Lung (tissue), 17 donors: ENCODE measurements at places on chromosomes 4 and X. TPM values are rescaled to one million over a fixed set of nuclear protein-coding genes. Genes with fewer than 3 reads are reported as not detected.

DNA sequence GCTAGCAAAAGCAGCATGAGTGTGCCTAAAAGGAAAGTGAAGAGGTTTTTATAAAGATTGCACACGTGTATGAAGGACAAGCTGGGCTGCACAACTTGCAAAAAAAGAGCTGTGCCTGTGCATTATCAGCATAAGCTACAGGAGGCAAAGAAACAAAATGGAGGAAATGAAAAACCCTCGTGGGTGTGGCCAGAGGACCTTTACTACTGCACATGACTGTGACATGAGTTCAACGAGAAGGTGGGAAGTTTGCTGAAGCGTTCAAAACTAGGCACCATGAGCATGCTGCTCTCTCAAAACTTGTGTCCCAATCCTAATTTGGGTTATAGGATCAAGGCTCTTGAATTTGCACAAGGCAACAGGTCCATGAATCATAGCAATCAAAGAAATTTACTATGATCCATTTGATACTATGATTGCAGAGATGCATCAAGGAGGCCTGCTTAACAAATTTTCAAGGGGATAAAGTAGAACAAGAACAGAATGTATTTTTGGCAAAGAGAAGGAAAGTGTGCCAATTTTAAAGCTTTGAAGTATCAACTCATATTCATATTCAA is 38.1 kb upstream of the CXorf38 start:
- no peaks in the 10 kb centered on the region for H3K27me3 ChIP-seq
- no peak overlapping the region for H3K27ac ChIP-seq
- H3K36me3 ChIP-seq = peaks cover 4% of the 10 kb centered on the region
- H3K4me1 ChIP-seq = no peaks in the 10 kb centered on the region

ARX gene
- total RNA-seq = not detected

GRCh38 chrX:154720067-154720466 is 30.8 kb downstream of the GAB3 start:
- no peak overlapping the region for H3K4me3 ChIP-seq
- H3K27me3 ChIP-seq = no peaks in the 10 kb centered on the region
- no peak for DNase-seq
- H3K27ac ChIP-seq = no peak overlapping the region
- no peaks in the 10 kb centered on the region for H3K36me3 ChIP-seq

- H3K27me3 ChIP-seq = no peaks in the 10 kb centered on the region
- peak; percentile 87 for DNase-seq
- H3K4me1 ChIP-seq = peaks cover 7% of the 10 kb centered on the region
- H3K27ac ChIP-seq = no peak overlapping the region
- no peaks in the 10 kb centered on the region for H3K36me3 ChIP-seq
These were observed 276.6 kb downstream of the BCOR start for GRCh38 chrX:39820938-39821708.

DNA sequence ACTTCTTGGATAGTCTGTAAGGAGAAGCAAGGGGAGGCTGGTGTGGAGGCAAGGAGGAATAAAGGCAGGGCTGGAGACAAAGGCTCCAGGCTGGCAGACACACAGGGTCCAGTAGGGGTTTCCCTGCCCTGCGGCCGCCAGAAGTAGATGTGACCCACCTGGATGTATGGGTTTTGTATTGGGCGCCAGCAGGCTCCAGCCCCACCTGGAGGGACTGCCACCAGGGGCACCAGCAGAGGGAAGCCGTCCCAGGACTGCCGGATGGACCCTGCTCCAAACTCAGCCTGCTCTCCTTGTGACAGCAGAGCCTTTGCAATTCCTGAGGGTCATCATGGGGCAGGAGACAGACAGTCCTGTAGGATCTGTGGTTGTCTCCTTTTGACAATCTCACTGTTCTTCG is 52.7 kb downstream of the MGST2 start:
- DNase-seq = no peak
- peaks cover 18% of the 10 kb centered on the region for H3K36me3 ChIP-seq
- H3K27me3 ChIP-seq = no peaks in the 10 kb centered on the region
- H3K4me3 ChIP-seq = no peak overlapping the region
- no peak overlapping the region for H3K27ac ChIP-seq
- peaks cover 3% of the 10 kb centered on the region for H3K4me1 ChIP-seq

ITM2A gene
- 125 TPM for total RNA-seq

GRCh38 chr4:107863850-107864371 is 39.2 kb downstream of the SGMS2 start:
- H3K4me1 ChIP-seq = no peaks in the 10 kb centered on the region
- H3K4me3 ChIP-seq = no peak overlapping the region
- peaks cover 1% of the 10 kb centered on the region for H3K36me3 ChIP-seq

- no peaks in the 10 kb centered on the region for H3K4me1 ChIP-seq
- no peak overlapping the region for H3K4me3 ChIP-seq
- H3K36me3 ChIP-seq = no peaks in the 10 kb centered on the region
- H3K27me3 ChIP-seq = no peaks in the 10 kb centered on the region
- no peak for DNase-seq
These were observed 13.9 kb downstream of the CSN2 start for GRCh38 chr4:69951602-69952001.

CCSER1 gene
- 6.2 TPM for total RNA-seq

- DNase-seq = no peak
- no peak overlapping the region for H3K4me3 ChIP-seq
- no peaks in the 10 kb centered on the region for H3K27me3 ChIP-seq
- no peaks in the 10 kb centered on the region for H3K4me1 ChIP-seq
- H3K27ac ChIP-seq = no peak overlapping the region
These were observed 42.7 kb upstream of the MGST2 start for GRCh38 chr4:139622901-139623381.

POLN gene
- 3.7 TPM for total RNA-seq

GRCh38 chr4:133154725-133155124 is 5.6 kb downstream of the PCDH10 start:
- H3K27ac ChIP-seq = no peak overlapping the region
- H3K4me3 ChIP-seq = no peak overlapping the region
- no peaks in the 10 kb centered on the region for H3K36me3 ChIP-seq
- peaks cover 25% of the 10 kb centered on the region for H3K4me1 ChIP-seq

SPANXD gene
- not detected for total RNA-seq

PROM1 gene
- 49.5 TPM for total RNA-seq
